ENCODE measurements at places on chromosomes 3 and 15.

DNA sequence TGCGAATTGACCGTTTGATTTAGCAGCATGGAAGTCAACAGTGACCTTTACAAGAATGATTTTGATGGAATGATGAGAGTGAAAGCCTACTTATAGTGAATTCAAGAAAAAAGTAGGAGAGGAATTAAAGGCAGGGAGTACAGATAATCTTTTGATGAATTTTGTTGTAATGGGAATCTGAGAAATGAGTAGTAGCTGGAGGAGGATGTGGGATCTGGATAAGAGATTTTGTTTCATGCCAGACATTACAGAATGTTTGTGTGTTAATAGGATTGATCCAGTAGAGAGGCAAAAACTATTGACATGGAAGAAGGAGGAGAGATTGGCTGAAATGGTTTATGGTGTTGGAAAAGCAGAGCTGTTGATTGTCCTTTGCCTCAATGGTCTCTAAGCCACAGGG, 17.4 kb upstream of the ZNF609 start:
- DNase-seq: no peak

- no peak for DNase-seq
These were observed 1358.5 kb downstream of the ROBO2 start for GRCh38 chr3:78398401-78398800.

DNA sequence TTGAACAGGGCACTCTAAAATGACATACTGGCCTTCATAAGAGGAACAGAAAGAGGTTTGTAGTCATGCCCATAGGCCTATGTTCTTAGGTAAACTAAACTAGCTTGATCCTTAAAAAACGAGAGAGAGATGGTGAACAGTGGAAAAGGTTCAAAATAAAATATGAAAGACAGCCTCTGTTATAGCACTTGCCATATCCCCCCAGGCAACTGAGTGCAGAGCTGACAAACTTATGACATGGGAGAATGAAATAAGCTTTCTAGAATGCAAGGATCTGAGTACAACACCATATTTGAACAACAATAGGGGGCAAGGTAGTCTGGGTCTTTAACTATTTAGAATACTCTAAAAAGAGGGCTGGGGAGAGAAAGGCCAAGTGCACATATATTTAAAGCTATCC, 700.6 kb upstream of the CFAP20DC start:
- DNase-seq: no peak

- no peak for DNase-seq
These were observed 423.6 kb upstream of the ARL6 start for GRCh38 chr3:97340940-97341339.

Measured in glomerular endothelial cell (primary cell).